ENCODE measurements at places on chromosomes 2 and 18.
A peak's percentile ranks its signal among the peaks of the same experiment; 100 is the strongest.

DNA sequence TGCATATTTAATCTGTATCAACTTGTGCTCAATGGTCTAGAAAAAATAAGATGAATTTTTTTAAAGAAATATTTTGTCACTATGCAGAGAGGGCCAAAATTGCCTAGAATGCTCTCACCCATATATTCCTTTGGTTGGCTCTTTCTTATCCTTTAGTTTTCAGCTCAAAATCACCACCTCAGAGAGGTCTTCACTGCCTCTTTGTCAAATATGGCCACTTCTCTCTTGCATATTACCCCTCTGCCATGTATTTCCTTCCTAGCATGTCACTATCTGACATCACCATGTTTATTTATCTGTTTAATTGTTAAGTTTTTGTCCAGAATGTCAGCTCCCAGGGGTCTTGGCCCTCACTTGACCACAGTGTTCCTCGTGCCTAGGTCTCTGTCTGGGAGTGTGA lies 535.2 kb upstream of the CDH2 start:
- DNase-seq = no peak

GRCh38 chr2:179248024-179248348 lies 16.6 kb downstream of the SESTD1 start:
- no peak for DNase-seq

GRCh38 chr2:24943427-24944053 lies 23.5 kb upstream of the ADCY3 start:
- DNase-seq = no peak

GRCh38 chr18:13414521-13414920 lies 196.0 kb downstream of the LDLRAD4 start:
- no peak for DNase-seq

GRCh38 chr18:5107988-5108387 lies 89.1 kb downstream of the AKAIN1 start:
- no peak for DNase-seq

- no peak for DNase-seq
Measured at GRCh38 chr2:38386821-38387220, 9.7 kb upstream of the ATL2 start.

DNA sequence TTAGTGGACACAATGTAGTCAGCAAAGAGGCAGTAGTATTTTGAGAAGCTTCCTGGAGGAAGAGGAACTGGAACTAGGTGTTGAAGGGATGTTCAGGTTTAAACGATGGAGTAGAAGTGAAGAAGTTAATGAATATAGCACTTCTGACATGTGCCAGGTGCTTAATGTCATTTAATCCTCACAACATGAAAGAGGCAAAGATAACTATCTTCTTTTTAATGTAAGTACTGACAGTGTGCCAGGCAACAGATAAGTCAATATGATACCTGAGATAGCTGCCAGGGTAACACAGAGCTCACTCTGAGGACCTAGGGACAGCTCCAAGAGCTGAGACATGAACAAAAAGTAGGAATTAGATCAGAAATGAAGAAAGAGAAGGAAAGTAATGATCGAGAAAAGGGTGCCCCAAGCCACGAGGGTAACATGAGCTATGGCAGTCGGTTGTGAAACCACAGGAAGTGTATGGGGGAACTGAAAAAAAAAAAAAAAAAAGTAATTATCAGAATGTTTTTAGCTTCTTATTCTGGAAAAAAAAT lies 140.7 kb downstream of the RNF144A start:
- DNase-seq = peak; percentile 40

GRCh38 chr2:159144776-159145614 lies 141.5 kb downstream of the WDSUB1 start:
- DNase-seq = no peak

GRCh38 chr2:52178845-52179244 lies 1146.9 kb upstream of the NRXN1 start:
- no peak for DNase-seq

GRCh38 chr2:190867832-190868231 lies 12.8 kb upstream of the GLS start:
- DNase-seq = no peak

DNA sequence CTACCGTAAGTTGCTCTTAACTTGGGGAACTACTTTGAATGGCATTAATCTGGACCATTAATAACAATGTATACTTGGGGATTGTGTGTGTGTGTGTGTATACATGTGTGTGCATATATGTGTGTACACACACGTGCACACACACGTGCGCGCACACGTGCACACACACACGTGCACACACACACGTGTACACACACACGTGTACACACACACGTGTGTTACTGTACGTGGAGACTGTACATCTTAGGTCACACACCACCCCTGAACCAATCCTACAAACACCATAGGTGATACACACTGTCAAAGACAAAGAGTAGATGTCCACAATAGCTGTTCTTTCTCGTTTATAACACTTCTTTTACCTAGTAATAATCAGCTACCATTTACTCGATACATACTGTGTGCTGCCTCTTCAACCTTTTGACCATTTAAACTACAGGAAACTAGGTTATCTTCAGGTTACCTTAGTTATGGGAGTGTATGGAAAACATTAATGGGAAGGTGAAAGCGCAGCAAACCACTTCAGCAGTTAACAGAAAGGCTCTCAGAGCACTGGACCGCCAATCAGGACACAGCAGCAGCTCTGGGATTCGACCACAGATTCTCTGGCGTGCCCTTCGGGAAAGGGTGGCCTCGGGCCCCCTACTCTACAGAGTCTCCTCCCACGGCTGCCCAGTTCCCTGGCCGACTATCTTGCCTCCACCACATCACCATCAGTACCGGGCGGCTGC lies 894 bp upstream of the GCC2 start:
- DNase-seq = peak; percentile 26

- peak; percentile 71 for DNase-seq
Measured at GRCh38 chr2:117087535-117088291, 726.8 kb upstream of the DDX18 start.

DNA sequence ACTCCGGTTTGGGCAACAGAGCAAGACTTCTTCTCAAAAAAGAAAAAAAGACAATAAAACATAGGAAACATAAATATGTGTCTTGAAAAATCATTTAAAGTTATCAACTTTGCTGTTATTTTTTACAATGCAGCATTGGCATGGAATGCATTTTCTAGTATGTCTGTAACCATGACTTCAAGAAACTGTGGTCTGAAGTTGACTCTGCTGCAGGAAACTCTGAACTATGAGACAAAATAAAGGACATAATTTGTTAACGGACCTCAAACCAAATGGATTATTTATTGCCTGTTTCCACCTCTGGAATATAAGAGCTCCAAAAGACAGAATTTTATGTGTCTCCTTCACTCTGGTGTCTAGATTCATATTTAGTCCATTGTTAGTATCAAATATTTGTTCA lies 79.1 kb downstream of the TRIB2 start:
- DNase-seq = no peak

GRCh38 chr2:124646166-124646815 lies 621.2 kb downstream of the CNTNAP5 start:
- DNase-seq = peak; percentile 11

DNA sequence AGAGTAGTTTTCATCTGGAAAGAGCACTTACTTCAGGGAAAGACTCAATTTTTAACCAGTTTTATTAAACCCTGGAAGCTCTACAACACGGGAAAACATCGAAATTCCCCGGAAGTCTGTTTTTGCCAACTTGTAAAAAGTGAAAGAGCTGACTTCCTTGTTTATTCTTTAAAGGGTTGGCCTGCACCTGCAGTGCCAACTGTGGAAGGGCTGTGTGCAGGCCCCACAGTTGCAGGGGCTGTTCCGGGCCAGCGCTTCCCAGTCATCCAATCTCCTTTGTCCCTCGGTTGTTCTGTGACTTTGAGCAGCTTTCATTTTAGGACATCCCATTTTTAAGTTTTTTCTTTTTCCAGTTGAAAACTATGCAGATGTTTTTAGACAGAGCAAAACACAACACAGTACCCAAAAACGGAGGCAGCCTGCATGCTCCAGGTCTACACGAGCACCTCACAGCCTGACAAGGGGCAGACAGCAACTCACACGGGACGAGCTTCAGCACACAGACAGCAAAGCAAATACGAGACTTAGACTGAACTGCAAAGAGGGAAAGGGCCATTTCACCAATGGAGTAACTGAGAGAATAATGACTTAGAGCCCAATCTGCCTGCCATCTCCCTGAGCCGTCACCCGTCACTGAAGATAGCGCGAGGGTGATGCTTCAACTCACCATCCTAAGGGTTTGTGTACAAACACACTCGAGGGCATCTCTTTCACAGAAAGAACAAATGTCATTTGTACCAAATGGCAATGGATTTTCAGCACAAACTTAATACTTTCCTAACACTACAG lies 70.6 kb downstream of the EMILIN2 start:
- DNase-seq = no peak

- DNase-seq = no peak
Measured at GRCh38 chr2:98607741-98608115, 584 bp downstream of the COA5 start.

DNA sequence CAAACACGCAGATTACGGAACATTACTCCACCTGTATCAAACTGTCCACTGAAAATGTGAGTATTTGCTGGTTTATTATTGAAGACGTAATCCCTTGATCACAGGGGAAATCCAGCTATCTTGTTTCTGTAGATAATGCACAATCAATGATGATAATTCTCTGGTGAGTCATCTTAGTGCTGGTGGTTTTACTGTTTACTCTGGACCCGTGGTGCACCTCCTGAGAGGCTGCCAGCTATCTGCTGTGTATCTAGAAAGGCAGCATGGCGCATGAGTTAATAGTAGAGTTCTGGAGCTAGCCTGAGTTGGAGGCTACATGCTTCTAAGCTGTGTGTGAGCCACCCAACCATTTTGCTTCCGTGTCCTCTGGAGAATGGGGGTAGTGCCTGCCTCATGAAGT lies 6.5 kb downstream of the NCAPH start:
- DNase-seq = no peak

GRCh38 chr2:95526360-95527341 lies 42.1 kb upstream of the TRIM43B start:
- peak; percentile 66 for DNase-seq

DNA sequence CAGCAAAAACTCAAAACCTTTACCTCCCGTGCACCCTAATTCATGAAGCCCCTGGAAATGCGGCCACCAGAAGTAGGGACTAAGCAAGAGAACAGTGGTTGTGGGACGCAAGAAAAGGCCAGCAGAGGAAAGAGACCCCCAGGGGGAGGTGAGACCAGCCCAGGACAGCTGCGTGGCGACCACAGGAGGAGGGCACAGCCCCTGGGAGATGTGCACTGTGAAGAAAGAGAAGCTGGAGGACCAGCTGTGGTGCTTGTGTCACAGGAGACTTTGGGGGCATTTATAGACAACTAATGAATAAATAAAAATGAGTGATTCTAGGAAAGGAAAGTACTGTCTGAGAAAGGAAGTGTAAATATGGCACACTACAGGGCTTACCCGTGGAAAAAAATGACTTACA lies 263.8 kb downstream of the EIPR1 start:
- no peak for DNase-seq

DNA sequence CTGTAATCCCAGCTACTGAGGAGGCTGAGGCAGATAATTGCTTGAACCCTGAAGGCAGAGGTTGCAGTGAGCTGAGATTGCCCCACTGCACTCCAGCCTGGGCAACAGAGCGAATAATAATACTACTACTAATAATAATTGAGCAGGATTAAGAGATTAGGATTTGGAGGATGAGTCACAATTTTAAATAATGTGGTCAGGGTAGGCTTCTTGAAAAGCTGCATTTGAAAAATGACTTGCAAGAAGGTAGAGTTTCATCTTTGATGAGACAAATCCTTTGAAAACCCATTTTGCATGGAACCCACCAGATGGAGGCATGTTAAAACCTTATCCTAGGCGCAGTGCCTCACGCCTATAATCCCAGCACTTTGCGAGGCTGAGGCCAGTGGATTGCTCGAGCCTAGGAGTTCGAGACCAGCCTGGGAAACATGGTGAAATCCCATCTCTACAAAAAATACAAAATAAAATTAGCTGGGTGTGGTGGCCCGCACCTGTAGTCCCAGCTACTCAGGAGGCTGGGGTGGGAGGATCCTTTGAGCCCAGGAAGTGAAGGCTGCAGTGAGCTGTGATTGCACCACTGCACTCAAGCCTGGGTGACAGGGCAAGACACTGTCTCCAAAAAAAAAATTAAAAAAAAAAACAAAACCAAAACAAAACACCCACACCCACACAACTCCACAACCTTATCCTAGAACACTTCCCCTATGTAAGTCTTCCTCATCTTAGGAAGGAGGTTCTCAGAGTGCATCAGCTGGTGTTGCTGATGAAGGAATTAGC lies 3.3 kb upstream of the ATP8B1 start:
- DNase-seq = no peak

GRCh38 chr18:75131381-75132000 lies 77.4 kb downstream of the PTGR3 start:
- DNase-seq = no peak

GRCh38 chr18:61578846-61579245 lies 245.6 kb downstream of the CDH20 start:
- DNase-seq = no peak

- no peak for DNase-seq
Measured at GRCh38 chr2:206721256-206721920, 3.2 kb upstream of the DYTN start.

DNA sequence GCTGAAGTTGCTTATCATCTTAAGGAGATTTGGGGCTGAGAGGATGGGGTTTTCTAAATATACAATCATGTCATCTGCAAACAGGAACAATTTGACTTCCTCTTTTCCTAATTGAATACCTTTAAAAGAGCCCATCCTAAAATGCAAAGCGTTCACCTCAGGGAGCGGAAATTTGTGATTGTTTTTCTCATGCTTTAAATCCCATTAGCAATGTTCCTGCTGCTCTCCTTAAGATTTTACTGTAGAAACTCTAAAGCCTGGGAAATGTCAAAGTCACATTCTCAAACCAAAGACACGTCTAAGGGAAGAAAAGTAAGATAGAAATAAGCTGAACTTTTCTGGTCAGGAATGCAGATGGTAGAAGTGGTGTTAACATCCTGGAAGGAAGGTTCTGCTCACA lies 285.8 kb upstream of the MAP2 start:
- DNase-seq = no peak

DNA sequence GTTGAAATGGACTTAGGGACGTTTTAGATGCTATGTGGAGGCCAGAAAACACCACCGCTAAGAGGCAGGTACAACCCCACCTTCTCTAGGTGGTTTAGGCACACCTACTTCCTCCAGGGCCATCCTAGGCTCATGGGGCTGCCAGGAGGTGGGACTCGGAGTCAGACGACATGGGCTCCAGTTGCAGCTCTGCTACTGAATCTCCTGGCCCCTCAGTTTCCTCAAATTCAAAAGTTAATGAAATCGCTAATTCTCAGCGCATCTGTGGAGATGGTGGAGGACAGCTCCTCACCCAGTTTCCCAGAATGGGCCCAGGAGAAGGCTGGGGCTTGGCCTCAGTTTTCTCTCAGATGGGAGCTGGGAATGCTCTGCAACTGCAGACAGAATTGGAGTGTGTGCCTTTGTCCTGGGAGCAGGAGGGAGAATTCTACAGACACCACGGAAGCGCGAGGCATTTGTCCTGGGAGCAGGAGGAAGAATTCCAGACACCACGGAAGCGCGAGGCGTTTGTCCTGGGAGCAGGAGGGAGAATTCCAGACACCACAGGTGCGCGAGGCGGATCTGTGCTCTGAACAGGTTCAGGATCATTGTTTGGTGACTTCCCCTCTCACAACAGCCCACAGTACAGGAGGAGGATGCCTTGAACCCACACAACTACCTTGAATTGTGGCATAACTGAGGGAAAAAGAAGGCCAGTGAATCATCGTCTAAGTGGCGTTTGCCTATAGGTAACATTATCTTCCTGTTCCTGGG lies 103.7 kb upstream of the PXDN start:
- no peak for DNase-seq
